ENCODE measurements at places on chromosomes 7 and 10. TPM values are rescaled to one million over a fixed set of nuclear protein-coding genes. Genes with fewer than 3 reads are reported as not detected.

DNA sequence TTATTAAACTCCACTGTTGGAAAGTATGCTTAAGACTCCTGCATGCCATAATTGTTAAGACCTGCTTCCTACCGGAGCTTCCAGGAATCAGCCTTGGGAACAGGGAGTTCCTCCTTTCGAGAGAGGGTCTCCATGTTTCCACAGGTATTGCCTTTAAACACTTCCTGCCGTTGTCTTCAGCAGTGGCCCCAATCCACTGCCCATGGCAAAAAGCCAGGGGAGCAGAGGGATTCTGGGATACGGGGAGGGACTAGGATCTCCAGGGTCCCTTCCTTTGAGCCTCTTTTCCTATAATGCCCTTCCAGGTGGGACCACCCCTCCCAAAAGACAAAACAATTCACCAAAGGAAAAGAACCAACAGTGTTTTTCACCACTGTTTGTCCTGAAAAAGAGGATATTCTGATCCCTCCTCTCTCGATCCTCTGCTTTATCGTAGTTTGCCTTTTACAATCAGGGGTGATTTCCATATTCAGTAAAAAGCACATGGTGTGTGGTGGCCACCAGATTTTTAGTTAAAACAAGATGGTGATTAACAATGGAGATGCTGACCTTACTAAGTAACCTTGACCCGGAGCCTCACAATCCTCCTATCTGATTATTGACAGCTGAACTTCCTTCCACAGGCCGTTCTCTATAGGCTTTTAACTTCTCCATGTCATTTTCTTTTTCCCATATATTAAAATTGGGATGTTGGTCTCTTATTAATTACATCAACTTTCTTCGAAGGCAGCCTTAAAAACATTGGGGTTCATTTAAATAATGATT lies 36.0 kb downstream of the LRRC72 start:
- no peak overlapping the region for H3K4me3 ChIP-seq
- no peaks in the 10 kb centered on the region for H3K27me3 ChIP-seq
- no peaks in the 10 kb centered on the region for H3K36me3 ChIP-seq
- no peaks in the 10 kb centered on the region for H3K4me1 ChIP-seq
- no peak overlapping the region for H3K27ac ChIP-seq

GRCh38 chr7:16034353-16034752 lies 347.9 kb upstream of the MEOX2 start:
- no peak for DNase-seq
- H3K27me3 ChIP-seq = no peaks in the 10 kb centered on the region
- H3K27ac ChIP-seq = no peak overlapping the region
- H3K4me3 ChIP-seq = no peak overlapping the region
- H3K4me1 ChIP-seq = no peaks in the 10 kb centered on the region

- H3K4me3 ChIP-seq = no peak overlapping the region
- H3K36me3 ChIP-seq = no peaks in the 10 kb centered on the region
- no peak for DNase-seq
- H3K27ac ChIP-seq = no peak overlapping the region
- peaks cover 51% of the 10 kb centered on the region for H3K27me3 ChIP-seq
- H3K4me1 ChIP-seq = peaks cover 44% of the 10 kb centered on the region
Observed at GRCh38 chr10:132788831-132789219, 2.9 kb upstream of the NKX6-2 start.

DNA sequence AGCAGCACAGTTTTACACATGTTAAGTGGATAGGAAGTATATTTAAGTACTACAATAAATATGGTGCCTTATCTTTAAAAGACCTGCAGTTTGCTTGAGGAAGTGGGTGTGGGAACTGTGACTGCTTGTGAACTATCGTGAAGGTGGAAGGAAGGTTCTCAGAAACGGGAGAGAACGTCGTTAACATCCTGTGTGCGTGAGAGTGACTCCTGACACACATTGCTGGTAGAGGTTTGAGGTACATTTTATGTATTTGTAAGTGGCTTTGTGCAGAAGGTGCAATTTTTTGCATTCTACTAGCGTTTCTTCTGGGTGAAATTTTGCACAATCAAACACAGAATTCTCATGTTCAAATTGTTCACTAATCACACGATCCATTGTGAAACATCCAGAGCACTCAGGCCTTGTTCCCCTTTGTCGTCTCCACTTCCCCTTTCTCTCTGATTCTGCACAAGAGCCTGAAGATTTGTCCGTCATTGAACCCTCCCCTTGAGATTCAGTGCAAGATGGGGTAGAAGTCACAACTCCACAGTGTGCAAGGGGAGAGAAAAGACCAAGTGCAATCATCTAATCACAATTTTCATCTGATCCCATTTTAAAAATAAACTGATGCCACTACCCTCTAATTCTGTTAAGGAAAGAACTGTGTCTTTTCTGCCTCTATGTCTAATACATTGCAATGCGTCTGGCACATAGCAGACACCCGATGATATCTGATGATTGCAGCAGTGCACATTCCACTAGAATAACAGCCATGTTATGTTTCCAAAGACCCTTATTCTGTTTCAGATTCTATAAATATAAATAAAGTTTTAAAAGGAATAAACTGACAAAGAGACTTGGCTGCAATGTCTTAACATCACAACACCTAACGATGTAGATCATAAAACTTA lies 279.9 kb downstream of the NEBL start:
- peaks cover 10% of the 10 kb centered on the region for H3K4me1 ChIP-seq
- DNase-seq = no peak
- no peak overlapping the region for H3K27ac ChIP-seq

LLCFC1 gene
- total RNA-seq = not detected

TYW1B gene
- total RNA-seq = 21.0 TPM

GRCh38 chr7:31782411-31782991 lies 95.5 kb downstream of the PPP1R17 start:
- H3K4me3 ChIP-seq = no peak overlapping the region
- DNase-seq = no peak
- no peaks in the 10 kb centered on the region for H3K4me1 ChIP-seq
- H3K27ac ChIP-seq = no peak overlapping the region
- no peaks in the 10 kb centered on the region for H3K36me3 ChIP-seq
- H3K27me3 ChIP-seq = no peaks in the 10 kb centered on the region

PHYHIPL gene
- total RNA-seq = not detected

All from stomach (tissue), 19 donors.